ENCODE measurements at places on chromosomes 5 and 9. TPM values are rescaled to one million over a fixed set of nuclear protein-coding genes. Genes with fewer than 3 reads are reported as not detected.

TLX3 gene
- not detected for total RNA-seq

SLC45A2 gene
- total RNA-seq: not detected

KIAA1191 gene
- total RNA-seq: 160 TPM

DROSHA gene
- 44.1 TPM for total RNA-seq

SLC4A9 gene
- total RNA-seq: 0.06 TPM
